Breast epithelium (tissue), 4 donors: ENCODE measurements at places on chromosomes 5 and 9. TPM values are rescaled to one million over a fixed set of nuclear protein-coding genes. Genes with fewer than 3 reads are reported as not detected.

- no peak for DNase-seq
Observed at GRCh38 chr9:132531195-132531594, 51.2 kb upstream of the BARHL1 start.

GFI1B gene
- not detected for total RNA-seq

DNA sequence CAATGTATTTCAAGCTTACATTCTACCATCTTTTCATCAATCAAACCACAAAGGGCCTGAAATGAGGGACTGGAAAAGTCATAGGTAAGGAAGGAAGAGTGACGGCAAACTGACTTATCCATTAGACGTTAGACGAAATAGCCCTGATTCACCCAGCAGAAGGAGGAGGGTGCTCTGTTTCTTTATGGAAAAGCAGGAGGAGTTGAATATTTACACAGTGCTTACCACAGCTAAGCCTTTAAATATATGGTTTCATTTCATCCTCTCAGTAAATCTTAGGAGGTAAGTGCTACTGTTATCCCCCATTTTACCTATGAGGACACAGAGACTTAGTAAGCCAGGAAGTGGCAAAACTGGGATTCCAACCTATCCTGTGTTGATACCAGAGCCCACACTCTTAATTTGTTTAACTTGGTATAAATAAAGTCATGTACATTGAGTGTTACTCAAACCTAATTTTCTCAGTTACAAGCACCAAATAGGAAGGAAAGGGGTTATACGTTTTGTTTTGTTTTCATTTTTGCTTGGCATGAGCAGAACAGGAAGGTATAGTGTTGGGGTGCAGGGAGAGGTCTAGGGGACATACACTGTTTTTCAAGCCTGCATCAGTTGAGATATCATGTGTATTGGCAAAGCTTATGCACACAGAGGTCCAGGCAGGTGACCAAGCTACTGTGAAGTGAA, 98.1 kb upstream of the IFNK start:
- DNase-seq: no peak

DNA sequence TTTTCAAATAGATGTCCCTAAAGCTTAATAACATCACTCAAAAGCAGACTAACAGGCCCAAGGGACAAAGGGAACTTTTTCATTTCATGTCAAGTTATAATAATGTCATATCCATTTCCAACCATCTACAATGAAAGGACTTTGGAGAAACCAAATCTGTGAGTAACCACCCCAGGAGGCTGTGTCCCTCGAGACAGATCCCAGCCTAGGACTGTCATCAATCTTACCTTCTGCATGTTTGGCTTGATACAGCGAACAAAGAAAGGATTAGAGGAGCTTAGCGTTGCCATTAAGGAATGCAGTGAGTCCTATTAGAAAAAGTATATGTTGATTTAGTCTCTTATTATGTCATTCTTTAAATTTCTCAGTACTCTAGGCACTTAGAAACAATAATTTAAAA, 137.8 kb upstream of the RETREG1 start:
- DNase-seq: no peak

- no peak for DNase-seq
Observed at GRCh38 chr5:36111238-36111637, 40.4 kb downstream of the LMBRD2 start.

GRCh38 chr5:5533927-5534326, 111.5 kb downstream of the ICE1 start:
- DNase-seq: no peak

PCDHB6 gene
- 2.2 TPM for total RNA-seq

DNA sequence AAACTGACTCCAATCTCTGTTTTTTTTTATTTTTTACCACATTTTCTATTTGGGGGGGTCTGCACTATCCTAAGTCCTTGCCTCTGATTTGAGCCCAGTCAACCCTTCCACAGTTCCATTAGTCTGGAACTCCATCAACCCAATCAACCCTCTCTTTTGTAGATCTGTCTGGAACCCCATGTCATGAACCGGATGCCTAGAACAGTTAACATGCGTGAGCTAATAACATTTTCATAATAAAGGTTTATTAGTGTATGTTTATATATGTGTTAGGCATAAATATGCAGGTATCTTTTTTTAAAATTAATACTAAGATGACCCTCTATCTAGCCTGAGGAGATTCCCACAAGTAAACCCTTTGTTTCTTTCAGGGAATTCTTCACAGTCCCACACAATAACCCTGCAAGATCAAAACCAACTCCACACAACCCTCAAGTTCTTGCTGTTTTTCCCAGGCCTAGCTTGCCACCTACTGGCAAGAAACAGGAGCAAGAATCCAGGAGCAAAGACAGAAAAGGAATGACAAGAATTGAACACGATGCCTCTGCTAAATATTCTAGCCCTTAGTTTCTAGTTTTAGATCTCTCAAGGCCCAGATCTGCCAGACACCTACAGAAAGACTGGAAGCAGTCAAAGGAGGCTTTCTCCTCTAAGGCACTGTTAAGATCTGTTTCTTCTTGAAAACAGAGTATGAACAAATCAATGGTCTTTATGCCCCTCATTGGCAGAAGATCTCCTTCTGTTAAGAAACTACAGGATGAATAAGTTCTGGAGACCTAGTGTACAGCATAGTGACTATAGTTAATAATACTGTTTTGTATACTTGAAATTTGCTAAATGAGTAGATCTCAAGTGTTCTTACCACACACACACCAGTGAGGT, 100.4 kb downstream of the TRIM36 start:
- no peak for DNase-seq

GABRA1 gene
- not detected for total RNA-seq

DNA sequence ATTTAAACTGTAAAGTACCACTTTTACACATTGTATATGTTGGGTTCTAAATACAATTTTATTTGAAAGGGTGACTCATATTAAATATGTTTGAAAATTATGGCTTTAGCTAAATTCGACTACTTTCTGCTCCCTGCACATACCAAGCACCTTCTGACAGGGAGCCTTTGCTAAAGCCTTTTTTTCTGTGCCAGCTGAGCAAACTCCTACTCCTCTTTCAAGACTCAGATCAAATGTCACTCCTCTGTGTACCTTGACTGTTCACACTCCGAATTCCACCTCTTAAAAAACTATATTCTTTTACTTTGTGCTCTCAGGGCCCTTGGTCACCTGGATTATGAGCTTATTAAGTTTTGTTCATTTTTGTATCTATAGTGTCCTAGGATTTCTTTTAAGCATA, 6.5 kb upstream of the OXCT1 start:
- no peak for DNase-seq

- DNase-seq: peak; percentile 18
Observed at GRCh38 chr5:111278858-111279504, 54.8 kb downstream of the CAMK4 start.

DNA sequence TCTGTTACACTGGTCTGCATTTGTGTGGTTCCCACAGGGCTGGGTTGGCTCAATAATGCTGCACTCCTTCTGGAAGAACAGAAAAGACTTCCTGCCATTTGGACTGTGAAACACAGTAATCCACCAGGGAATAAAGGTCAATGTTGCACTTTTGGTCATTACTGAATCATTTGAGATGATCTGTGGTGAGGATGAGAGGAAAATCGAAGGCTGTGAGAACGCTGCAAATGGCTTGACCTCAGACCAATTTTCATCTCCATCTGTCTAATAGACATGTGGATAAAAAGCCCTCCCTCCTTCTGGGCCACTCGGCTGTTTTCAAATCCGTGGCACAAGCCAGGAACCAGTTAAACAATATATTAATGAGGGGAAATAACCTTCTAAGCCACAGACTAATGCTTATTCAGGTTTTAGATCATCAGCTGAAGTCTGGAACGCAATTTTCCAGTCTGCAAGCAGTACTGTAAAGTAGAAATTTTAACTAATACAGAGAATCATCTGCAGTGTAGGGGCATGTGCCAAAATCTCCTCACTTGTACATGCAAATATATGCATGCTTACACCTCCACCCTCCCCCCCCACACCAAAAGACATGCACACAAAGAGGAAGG, 20.2 kb downstream of the TLE1 start:
- DNase-seq: no peak

DNA sequence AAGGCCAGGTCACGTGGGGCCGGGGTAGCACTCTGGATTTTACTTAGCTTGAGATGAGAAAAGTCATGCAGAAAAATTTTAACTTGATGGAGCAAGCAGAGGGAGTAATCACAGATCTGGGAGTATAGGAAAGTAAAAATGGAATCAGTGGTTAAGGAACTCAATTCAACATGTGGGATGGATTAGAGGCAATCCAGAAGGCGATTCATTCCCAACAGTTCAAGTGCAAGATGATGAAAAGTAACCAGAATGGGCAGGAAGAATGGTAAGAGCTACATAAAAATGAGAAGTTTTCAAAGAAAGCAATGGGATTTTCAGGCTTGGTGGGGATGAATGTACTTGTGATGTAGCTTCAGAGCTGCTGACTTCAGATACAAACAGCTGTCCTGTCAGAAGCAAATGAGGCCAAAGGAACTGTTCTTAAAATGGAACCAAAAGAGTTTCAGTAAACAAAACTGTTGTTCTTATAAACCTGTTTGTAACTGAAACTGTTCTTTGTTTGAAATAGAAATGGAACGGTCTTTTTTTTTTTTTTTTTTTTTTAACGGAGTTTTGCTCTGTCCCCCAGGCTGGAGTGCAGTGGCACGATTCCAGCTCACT, 5.6 kb upstream of the SEC24A start:
- DNase-seq: no peak

DOLK gene
- total RNA-seq: 16.2 TPM

DNA sequence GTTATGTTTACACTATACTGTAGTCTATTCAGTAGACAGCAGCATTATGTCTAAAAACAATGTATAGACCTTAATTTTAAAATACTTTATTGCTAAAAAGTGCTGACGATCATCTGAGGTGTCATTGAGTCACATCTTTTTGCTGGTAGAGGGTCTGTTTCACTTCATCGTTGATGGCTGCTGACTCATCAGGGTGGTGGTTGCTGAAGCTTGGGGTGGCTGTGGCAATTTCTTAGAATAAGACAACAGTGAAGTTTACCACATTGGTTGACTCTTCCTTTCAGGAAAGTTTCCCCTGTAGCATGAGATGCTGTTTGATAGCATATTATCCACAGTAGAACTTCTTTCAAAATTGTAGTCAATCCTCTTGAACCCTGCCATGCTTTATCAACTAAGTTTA, 150.3 kb downstream of the FBXL7 start:
- DNase-seq: no peak

RNF180 gene
- total RNA-seq: 22.7 TPM

GRCh38 chr9:78368236-78368635, 71.3 kb downstream of the PSAT1 start:
- no peak for DNase-seq
